ENCODE measurements at places on chromosomes 12 and 14.
A peak's percentile ranks its signal among the peaks of the same experiment; 100 is the strongest.

DNA sequence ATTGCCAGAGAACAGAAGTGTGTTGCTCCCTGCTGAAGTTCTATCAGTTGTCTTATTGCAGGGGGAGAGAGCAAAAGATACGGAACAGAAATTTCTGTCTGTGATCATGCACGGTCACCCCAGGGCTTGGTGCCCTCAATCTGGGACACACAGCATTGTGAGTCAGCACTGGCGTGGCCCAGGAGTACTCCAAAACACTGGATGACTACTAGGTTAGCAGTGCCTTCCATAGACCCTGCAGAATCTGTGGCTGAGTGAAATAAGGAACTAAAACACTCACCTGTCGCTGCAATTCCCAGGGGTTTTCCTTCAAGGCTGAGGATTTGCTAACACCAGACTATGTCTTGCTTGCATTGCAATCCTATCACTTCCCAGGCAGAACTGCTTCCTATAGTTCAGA is 165.5 kb downstream of the ANO6 start:
- no peak for DNase-seq

DNA sequence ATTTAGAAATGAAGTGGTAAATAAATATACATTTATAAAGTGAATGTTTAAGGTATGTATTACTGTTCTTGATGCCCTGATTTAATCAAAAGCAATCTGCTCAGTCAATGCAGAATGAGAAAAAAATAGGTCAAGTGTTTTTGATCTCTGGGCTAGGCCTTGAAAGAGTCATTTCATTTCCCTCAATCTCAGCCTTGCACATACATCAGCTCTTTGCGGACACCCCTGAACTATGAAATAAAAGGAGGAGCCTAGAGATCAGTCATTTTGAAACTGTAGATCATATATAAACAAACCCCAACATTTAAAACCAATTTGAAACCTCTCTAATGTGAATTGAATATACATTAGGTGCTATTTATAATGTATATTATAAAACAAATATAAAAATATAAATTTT is 42.5 kb downstream of the ATG2B start:
- no peak for DNase-seq

- DNase-seq: no peak
These were observed 11.6 kb downstream of the CAPZA3 start for GRCh38 chr12:18749386-18749957.

DNA sequence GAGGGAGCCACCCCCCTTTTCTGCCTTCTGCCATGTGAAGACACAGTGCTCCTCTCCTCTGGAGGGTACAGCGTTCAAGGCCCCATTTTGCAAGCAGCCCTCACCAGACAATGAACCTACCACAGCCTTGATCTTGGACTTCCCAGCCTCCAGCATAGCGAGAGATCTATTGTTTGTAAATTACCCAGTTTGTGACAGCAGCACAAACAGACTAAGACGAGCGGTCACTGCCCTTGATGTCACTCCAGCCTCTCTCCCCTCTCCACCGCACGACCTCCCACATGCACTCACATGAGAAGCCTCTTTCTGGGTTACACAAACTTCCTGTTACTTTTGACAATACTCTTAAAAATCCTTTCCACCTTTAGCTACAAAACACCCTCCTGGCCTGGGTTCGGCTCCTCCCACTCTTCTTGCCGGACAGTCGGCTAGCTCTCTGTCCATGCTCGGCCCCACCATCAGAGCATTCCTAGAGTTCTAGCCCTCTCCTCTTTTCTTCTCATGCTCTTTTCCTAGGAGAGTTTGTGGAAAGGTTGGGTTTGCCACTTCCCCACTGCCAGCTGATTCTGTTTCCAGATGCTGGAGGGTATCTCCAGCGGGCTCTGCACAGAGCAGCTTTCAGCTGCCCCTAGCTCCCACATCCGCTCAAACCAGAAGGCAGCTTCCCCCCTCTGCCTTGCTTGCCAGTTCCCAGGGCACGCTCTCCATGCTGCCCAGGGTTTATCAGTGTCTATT is 124.3 kb downstream of the FOXN3 start:
- no peak for DNase-seq

DNA sequence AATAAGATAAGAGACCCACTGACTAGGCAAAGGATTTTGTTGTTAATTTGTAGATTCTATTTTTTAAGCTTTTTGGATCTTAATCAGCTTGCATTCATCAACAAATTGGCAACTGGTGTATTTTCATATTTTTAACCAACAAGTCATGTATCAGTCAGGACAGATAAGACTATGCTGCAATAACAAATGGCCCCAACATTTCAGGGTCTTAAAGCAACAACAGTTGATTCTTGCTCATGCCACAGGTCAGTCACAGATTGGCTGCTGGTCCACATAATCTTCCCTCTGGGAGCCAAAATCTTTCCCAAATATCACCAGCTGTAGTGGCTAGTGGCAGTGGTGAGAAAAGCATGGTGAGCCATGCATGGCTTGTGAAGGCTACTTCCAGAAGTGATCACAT is 21.9 kb upstream of the SERPINA12 start:
- no peak for DNase-seq

- DNase-seq: no peak
These were observed 29.6 kb upstream of the SLC6A13 start for GRCh38 chr12:292186-292585.

GRCh38 chr12:6613015-6613775 is 6.0 kb upstream of the CHD4 start:
- peak; percentile 94 for DNase-seq

DNA sequence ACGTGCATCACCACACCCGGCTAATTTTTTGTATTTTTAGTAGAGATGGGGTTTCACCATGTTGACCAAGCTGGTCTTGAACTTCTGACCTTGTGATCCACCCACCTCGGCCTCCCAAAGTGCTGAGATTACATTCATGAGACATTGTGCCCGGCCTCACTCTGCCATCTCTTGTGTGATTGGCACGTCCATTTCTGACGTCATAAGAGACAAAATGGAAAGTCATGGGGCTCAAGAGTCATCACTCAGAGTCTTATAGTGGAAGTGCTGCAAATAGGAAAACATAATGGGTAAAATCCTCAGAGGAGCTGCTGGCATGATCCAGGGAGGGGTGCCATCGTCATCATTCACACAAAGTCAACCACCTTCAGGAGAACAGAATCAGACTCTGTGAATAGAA is 54.2 kb upstream of the GPATCH2L start:
- no peak for DNase-seq

DNA sequence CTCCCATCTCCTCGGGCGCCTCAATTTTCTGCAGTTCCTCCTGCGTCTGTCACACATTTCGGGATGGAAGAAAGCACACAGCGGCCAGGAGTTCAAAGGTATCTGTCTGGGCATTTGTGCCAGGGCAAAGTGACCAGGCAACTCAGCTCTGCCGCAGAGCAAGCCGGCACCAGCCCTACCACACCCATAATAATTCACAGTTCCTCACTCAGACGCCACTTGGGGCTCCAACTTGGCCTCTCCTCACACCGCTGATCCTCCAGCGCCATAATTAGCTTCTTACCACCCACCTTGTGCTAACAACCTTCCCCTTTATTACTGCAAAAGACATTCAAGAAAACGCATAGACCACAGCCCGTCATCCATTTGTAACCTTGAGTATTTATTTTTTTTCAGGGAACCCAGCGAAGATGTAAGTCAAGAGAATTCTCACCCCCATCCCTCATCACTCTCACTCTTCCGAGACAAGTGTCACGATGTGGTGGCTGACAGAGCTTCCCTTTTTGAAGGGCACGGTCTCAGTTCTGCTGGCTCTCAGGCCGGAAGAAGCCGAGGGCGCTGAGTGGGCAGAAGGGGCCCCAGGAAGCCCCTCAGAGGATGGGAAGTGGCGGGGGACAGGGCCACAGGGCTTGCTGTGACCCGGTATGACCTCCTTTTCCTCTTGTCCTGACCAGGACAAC is 25.2 kb upstream of the NCOR2 start:
- DNase-seq: no peak

- DNase-seq: no peak
These were observed 171.3 kb downstream of the TMTC2 start for GRCh38 chr12:82857911-82858533.

GRCh38 chr14:104856869-104857860 is 7.9 kb upstream of the CEP170B start:
- DNase-seq: no peak

DNA sequence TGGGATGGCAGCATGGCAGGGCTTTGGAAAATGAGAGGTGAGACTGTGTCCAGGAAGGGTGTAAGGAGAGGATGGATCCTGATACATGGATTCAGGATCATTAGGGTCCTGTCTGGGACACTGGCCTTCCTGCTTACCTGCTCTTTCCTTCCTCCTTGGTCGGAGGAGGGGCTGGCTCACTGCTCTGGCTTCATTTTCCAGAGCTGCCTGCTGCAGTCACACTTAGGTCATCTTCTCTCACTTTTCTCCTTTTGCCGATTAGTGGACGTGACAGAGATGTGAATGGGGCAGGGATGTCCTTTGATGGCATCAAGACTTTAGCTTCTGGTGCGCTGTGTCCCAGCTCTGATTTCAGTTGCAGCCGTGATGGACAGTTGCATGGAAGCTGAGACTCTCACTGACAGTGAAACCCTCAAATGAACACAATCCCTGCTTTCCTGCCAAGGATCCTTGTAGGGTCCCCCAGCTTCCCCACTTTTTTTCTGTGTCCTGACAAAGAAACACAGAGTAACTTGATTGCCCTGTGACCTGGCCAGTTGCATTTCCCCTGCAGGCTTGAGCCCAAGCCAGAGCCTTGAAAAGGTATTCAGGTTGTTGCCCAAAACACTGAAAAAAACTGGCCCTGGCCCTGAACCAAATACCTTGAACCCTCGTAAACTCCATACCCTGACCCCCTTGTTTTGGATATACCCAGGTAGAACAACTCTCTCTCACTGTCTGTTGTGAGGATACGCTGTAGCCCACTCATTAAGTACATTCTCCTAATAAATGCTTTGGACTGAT is 756 bp upstream of the CIDEB start:
- DNase-seq: no peak

DNA sequence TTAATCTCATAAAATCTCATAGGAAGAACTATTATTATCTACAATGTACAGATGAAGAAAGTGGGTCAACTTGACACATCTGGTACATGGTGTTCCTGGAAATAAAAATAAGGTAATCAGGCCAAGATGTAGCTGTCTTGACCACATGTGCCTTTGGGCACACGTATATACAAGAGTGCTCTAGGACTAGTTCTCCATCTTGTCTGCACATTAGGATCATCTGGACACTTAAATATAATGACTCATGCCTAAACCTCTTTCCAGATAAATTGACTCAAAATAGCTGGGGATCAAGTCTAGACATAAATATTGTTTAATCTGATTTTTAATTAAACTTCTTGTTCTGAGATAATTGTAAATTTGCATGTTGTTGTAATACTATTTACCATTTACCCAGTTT is 182.6 kb downstream of the CNTN1 start:
- no peak for DNase-seq

DNA sequence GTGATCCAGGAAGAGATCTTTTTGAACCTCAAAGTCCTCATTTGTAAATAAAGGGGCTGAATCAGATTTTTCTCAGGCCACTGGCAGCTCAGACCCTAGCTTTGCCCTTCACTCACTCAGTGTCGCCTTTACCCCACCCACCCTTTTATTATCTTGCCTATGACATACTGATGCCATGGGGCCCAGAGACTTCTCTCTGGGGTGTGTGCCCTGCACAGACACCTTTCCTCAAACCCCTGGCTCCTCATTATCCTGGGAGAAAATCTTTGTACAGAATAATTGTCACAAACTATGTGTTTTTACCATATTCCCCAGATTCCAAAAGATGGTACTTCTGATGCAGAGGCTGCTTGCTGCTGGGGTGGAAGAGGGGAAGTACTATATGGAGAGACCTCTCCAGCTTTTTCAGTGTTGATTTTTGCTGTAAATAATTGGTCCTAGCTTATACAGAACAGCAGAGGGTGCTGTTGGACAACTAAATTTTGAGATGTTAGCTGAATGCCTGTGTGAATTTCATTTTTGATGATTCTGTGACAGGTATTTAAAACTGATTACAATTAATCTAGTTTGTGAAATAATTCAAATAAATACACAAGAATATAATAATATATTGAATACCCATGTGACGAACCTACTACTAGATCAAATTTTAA is 53.9 kb upstream of the DCD start:
- DNase-seq: peak; percentile 46

GRCh38 chr14:24996930-24997725 is 52.8 kb downstream of the STXBP6 start:
- DNase-seq: no peak

- no peak for DNase-seq
These were observed 284.5 kb downstream of the CACNA1C start for GRCh38 chr12:2337031-2338010.

GRCh38 chr12:51951199-51951842 is at the start of gene ACVR1B:
Gene ACVR1B, plus strand, starts transcription at chr12:51951699. Its CDS starts 45 bp downstream, at chr12:51951744.
- DNase-seq: peak; percentile 92

Measured in NCI-H345 (cell line).